SW 1271 (cell line): ENCODE measurements at places on chromosomes 2 and 18.

- DNase-seq, result no peak
Observed at GRCh38 chr18:25225151-25225550, 126.8 kb downstream of the ZNF521 start.

GRCh38 chr2:191910518-191910917 is 63.6 kb upstream of the CAVIN2 start:
- DNase-seq, result no peak

- no peak for DNase-seq
Observed at GRCh38 chr2:239268549-239268948, 132.3 kb downstream of the HDAC4 start.

DNA sequence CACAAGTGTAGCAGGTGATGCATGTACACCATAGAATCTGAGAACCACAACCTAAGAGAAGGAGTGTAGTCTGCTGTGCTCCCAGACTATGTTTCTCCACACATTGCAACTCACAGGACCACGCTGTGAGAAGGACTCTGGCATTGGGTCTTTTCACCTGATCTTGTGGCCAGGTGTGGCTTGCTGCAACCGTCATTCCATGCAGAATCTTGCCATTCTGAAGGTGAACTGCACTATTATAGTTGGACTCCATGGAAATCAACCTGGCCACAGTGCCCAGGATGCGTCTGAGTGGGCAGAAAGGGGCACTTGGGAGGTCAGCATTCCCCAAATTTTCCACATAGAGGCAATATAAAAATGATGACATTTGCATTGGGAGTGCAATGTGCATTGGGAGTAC is 122.2 kb downstream of the CAPN13 start:
- DNase-seq, result no peak

DNA sequence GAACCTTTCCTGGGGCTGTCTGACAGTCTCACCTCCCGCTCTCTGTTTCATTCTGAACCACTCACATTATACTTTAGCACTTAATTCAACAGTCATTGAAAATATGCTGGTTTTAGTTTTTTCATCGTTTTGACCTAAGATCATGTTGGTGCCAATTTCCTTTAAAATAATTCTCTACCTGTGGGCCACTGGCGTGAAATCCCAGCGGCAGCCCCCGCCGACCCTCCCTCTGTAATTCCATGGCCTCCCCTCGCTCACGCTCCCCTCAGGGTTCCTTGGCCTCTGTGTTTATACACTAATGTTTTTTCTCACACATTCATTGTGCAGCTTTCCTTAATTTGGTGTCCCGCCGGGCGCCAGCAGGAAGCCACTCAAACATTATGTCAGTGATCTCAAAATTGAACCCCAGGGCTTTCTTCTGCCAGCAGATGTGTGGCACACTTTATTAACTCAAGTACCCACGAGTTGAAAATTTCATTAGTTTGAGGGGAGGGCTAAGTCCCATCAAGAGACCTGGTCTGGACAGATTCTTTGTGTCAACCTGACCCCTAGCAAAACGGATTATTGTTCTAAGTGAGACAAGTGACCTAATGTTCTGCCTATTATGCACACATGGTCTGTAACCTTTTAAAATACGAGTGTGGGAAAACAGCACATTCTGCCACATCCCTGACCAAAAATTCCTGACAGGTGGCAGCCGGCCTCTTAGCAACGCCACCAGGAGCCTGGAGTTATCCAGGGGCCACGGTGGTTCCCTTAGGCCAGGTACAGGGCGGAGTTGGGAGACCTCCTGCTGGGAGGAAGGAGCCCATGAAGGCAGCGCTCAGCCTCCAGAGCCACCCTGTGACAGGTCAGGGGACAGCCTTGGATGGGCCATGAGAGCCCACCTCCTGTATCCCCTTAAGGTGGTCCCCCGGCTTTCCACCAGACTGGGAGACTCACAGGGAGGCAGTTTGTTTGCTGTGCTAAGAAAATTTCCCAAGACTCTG is 53.1 kb downstream of the APOB start:
- DNase-seq, result no peak

DNA sequence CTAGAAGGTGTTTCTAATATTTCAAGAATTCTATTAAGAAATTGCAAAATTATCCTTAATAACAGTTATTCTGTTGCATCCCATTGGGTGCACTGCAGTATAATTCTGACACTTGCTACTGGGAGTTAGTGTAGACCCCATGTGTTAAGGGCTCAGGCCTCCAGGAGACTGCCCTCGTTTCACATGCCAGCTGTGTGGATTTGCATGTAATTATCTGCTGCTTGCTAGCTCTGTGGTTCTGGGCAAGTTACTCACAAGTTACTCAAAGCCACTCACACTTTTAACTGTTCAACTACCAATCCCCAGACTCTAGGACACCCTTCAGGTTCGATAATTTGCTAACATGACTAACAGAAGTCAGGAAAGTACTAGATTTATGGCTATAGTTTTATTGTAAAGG is 38.6 kb downstream of the ST6GAL2 start:
- no peak for DNase-seq

DNA sequence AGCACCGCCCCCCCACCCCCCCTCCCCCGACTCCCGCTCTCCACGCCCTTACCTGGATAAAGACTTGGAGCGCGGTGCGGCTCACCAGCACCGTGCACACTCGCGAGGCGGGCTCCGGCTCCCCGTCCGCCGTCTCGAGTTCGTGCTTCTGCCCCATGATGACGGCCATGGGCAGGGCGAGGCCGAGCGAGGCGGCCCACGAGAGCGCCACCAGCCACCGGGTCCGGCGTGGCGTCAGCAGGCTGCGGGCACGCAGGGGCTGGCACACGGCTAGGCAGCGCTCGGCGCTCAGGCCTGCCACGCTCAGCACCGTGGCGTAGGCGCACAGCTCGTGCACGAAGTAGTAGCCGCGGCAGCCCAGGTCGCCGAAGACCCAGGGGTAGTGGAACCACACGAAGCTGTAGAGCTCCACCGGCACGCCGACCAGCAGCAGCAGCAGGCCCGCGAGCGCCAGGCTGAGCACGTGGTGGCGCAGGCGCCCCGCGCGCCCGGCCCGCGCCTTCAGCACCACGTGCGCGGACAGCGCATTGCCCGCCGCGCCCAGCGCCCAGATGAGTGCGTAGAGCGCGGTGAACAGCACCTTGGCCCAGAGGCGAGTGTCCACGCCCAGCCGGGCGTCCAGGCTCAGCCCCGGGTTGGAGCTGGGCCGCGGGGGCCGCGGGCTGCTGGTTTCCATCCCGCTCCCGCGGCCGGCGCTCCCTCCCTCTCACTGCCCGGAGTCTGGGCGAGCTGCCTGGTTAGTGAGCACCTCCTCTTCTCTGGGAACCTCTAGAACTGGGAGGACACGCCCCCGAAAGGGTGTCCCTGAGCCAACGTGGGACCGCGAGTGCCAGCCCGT is at the start of gene NTSR2:
NTSR2 (minus strand) TSS at position 742 of the 838 bp plus-strand sequence; CDS start at position 676, 66 bp downstream.
- no peak for DNase-seq

- no peak for DNase-seq
Observed at GRCh38 chr2:148670773-148671172, 26.2 kb downstream of the EPC2 start.

DNA sequence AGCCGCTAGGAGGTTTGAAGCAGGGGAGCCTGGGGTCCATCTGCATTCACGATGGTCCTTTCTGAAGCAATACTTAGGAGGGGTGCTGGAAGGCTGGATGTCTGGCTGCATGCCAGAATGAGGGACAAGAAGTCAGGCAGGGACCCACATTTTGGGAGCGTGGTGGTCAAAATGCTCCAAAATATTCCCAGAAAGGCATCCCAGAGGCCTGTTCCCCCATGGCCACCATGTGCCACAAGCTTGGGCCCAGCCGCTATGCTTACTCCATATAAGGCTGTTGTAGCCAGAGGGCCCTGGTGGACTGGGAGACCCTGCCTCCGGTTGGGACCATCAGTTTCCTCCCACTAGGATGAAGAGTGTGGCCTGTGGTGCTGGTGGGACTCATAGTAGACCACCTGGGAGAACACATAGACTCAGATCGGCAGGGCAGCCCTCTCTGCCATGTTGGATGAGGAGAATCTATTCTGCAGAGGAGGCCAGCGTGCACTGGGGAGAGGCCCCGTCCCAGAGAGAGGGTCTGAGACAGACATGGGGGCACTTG is 3.6 kb upstream of the PROM2 start:
- no peak for DNase-seq

DNA sequence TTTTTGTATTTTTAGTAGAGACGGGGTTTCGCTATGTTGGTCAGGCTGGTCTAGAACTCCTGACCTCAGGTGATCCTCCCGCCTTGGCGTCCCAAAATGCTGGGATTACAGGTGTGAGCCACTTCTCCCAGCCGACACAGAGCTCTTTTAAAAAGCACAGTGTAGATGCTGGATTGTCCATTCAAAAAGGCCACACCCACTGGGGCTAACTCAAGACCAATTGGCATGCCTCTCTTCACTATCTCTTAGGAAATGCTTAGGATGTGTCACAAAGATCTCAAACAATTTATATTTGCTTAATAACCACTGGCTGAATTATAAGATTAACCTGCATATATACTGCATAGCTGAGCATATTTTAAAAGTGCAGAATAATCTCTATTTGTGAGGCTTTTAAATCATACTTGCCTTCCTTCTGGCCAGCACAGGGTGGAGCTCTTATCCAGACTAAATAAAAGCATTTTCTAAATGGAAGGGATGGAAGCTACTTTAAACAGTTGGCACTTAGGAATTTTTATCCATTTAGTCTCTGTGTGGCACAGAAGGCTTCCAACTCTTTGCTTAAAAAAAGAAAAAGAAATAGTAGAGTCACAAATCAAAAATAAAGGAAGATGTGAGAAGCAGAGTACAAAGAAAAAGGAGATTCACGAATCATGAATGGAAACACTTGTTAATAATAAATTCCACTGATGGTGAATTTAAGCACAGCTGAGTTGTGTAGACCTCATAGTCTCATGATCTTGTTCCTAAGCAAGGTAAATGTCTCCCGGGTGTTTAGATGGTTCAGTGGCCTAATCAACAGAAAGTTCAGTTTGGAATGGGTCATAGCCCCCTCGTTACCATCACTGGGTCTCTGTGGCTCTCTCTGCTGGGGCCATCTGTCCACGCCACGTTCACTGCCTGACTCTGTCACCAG is 22.4 kb downstream of the CRYGD start:
- no peak for DNase-seq

DNA sequence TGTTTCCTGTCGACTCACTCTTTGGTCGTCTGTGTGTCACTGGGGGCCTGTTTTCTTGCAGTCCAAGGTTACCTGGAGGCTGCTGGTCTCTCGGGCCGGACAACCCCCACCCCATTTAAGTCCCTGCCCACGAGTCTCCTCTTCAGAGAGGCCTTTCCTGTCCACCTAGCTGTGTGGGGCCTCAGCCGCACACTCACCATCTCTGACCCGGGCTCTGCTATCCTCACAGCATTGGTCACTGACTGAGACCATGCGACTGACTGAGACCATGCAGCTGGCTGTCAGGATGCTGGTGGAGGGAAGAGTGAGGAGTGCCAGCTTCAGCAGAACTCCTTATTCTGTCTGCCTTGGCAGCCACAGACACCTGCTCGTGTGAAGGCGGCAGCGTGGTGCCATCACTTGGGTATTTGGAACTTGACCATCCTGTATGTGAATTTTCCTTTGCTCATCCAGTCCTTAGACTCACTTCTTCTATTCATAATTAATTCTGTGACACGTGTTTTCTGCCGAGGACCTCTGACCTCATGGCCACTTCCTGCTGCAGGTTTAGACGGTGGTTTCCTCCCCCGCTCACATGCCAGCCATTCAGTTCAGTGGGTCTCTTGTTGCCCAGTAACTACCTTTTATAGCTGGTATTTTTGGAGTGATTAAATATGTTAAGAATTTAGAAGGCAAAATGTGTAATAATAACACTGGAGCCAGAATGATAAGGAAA is 47.5 kb upstream of the ASB1 start:
- no peak for DNase-seq

- DNase-seq, result no peak
Observed at GRCh38 chr2:227780981-227781615, 32.5 kb upstream of the CCL20 start.

GRCh38 chr18:70333316-70333715 is 44.5 kb downstream of the SOCS6 start:
- no peak for DNase-seq

GRCh38 chr18:11976315-11977152 is 4.8 kb upstream of the IMPA2 start:
- no peak for DNase-seq

DNA sequence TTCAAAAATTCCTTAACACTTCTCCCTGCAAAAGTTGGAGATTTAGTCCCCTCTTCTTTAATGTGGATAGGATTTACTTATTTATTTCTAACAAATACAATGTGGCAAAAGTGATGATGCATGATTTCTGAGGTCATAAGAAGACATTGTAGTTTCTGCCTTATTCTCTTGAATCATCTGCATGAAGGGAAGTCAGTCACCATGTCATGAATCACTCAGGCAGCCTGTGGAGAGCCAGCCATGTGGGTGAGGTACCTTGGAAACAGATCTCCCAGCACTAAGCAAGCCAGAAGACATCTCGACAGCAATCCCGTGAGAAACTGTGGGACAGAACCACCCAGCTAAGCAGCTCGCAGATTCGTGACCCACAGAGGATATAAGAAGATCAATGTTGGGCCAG is 2.7 kb upstream of the ZC3H8 start:
- no peak for DNase-seq
